ENCODE measurements at places on chromosomes 6 and 20.

- DNase-seq = no peak
Observed at GRCh38 chr20:47762699-47763268, 22.5 kb downstream of the SULF2 start.

GRCh38 chr6:25844518-25844917 lies 12.7 kb upstream of the SLC17A1 start:
- DNase-seq = no peak

GRCh38 chr6:147586044-147586443 lies 77.6 kb downstream of the SAMD5 start:
- DNase-seq = no peak

GRCh38 chr6:40733770-40734396 lies 146.7 kb upstream of the LRFN2 start:
- DNase-seq = no peak

DNA sequence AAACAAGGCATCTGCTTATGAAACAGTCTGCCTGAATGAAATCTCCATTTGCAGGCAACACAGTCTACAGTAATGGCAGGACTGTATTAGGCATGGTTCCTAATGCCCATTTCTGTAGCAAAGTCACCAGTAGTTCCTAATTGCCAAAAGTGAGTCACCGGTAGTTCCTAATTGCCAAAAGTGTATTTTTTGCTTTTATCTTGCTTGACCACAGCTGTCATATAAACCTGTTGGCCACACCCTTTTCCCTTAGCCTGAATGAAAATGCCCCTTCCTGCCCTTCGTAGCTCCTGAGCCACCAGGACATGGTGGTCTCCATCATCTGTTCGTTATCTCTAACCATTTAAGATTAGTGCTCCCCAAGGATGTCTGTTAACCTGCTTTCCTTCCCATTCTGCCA lies 34.5 kb downstream of the MTHFD1L start:
- DNase-seq = no peak

- DNase-seq = no peak
Observed at GRCh38 chr6:149457316-149457884, 27.4 kb downstream of the ZC3H12D start.

DNA sequence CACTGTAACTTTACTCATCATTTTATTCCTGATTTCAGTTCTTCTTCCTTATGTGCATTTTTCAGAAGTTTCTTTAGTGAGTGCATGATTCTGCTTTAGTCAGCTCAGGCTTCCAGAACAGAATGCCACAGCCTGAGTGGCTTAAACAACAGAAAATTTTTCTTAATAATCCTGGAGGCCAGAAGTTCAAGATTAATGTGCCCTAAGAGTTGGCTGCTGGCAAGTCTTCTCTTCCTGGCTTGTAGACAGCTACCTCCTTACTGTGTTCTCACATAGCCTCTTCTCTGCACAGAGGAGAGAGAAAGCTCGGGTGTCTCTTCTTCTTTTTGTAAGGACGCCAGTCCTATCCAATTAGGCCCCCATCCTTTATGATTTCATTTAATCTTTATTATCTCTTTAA lies 443.1 kb upstream of the RGS17 start:
- DNase-seq = no peak

- no peak for DNase-seq
Observed at GRCh38 chr6:24859608-24860200, 61.0 kb upstream of the ARMH2 start.

GRCh38 chr6:27280064-27280539 lies 32.0 kb downstream of the POM121L2 start:
- no peak for DNase-seq

GRCh38 chr6:77979204-77979603 lies 326.4 kb downstream of the MEI4 start:
- DNase-seq = no peak

DNA sequence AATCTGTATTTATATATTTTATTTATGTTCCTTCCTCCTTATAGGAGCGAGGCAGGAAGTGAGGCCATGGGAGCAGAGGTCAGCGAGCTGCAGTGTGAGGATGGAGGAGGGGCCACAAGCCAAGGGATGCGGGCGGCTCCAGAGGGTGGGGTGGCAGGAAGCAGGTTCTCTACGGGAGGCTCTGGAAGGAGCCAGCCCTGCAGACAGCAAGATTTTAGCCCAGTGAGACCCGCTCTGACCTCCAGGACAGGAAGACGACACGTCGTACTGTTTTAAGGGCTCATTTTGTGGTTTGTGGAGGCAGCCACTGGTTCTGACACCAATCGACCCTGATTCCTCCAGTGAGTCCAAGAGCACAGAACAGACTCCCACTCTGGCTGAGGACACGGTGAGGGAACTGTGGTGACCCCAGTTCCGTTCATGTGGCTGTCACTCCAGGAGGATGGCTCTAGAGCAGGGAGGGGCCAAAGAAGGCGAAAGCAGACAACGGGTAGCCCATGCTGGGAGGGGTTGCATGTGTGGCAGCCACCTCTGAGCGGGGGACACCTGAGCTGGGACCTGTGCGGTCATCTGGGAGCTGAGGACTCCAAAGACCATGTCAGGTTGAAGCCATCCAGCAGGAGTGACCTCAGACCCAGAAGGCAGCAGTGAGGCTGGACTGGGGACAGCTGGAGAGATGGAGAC lies 100.1 kb upstream of the BHLHE23 start:
- no peak for DNase-seq

- no peak for DNase-seq
Observed at GRCh38 chr20:44702776-44703175, 12.4 kb upstream of the CCN5 start.

DNA sequence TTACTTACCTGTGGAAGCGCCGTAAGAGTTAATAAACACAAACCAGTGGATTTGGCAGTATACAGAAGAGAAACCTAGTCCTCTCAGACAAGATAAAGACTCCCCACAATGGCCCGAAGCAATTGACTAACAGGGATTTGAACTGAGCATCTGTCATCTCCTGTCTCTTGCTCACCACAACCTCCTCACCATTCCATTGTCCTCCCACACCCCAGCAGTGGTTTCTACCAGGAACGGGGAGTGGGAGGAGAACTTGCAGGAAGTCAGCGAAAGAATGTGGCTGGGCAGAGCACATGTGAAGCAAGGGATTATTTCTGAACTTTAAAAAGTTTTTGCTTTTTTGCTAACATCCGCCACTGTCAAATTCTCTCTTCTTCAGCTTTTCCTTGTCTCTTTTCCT lies 24.6 kb upstream of the TAAR1 start:
- no peak for DNase-seq

DNA sequence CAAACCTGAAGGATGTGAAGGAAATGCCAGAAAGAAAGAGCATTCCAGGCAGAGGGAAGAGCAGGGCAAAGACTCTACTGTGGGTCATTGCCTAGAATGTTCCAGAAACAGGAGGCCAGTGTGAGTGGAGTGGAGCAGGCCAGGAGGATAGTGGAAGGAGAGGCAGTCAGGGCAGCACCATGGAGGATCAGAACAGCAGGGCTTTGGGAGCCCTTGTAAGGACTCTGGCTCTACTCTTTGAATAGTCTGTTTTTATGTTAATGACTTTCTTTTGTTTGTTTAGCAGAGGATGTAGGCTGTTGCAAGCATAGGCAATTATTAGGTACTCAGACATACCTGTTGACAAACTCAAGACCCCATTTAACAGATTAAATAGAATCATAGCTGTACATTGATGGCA lies 23.6 kb upstream of the FBXL4 start:
- DNase-seq = no peak
